ENCODE measurements at places on chromosomes 13 and 19.

DNA sequence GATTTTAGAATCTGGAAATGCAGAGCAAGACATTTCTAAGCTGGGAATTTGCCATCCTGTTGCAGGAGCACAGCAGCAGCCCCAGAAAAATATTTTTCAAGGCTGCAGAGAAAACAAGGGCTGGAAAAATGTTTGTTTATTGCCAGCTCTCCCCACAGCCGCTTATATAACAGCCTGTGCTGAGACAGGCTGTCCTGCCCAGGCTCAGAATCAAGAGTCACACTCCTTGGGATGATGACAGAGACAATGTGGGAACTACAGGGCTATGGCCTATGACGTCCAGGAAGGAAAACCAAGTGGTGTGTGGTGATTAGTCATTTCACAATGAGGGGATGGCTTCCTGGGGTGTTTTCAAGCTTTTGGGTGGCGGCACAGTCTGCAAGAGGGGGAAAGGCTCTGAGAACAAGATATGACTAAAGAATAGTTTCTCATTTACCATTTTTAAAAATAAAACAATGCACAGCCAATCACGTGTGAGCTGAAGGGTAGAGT is 136.3 kb upstream of the SERP2 start:
- DNase-seq = peak; percentile 85

DNA sequence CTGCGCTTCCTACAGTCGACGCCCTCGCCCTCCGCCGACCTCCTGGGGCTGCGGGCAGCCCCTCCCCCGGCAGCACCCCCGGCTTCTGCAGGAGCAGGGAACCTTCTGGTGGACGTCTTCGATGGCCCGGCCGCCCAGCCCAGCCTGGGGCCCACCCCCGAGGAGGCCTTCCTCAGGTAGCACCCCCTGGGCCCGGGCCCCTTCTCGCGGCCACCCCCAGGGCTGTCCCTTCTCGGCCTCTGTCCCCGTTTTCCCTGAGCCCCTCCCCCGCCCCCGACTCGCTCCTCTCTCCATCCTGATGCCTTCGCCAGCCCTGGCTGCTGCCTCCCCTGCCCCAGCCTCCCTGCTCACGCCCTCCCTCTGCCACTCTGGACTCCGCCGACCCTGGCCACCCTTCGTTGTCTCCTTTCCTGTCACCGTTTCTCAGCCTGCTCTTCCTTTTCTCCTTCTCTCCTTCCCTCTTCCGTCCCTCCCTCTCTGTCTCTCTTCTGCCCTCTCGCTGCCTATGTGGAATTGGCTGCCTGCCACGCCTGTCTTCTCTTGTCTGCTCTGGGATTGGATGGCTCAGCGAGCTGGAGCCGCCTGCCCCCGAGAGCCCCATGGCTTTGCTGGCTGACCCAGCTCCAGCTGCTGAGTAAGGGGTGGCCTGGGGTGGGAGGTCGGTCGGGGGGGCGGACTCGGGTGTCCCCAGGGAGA is 11.0 kb downstream of the FUZ start:
- DNase-seq = no peak

DNA sequence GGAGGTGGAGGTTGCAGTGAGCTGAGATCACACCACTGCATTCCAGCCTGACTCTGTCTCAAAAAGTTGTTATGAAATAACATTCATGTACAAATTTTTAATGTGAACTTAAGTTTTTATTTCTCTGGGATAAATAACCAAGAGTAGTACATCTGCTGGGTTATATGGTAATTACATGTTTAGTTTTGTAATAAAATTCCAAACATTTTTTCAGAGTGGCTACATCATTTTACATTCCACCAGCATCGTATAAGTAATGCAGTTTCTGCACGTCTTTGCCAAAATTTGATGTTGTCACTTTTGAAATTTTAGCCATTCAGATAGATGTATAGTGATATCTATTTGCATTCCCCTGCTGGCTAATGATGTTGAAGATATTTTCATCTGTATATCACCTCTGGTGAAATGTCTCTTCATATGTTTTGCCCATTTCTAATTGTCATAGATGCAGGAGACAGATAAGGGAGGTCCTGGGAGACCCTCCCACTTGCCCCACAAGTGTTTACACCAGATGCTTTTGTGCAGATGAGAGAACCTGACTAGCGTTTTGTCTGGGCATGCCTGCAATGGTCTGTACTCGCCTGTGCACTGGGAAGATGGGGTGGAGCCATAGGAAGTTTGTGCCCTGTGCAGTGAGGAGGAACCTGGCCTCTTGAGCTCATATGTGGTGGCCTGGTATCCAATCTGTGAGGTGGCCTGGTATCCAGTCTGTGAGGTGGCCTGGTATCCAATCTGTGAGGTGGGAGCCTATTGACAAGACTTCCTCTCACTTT is 12.7 kb upstream of the KBTBD6 start:
- no peak for DNase-seq

DNA sequence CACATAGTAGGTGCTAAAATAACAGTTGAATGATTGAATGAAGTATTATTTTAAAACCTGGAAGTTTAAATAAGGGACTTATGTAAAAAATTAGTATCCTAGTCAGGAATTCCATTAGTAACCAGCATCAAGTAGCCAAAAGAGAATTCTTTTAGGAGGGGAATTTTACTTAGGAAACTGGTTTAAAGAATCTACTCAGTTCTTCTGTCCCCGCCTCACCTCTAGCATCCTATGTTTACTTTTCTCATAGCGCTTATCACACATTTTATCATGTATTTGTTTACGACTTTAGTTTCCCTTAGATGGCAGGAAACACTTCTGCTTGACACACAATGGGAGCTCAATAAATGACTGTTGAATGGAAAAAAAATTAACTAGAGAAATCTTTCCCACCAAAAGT is 229.0 kb downstream of the KLF5 start:
- DNase-seq = no peak

DNA sequence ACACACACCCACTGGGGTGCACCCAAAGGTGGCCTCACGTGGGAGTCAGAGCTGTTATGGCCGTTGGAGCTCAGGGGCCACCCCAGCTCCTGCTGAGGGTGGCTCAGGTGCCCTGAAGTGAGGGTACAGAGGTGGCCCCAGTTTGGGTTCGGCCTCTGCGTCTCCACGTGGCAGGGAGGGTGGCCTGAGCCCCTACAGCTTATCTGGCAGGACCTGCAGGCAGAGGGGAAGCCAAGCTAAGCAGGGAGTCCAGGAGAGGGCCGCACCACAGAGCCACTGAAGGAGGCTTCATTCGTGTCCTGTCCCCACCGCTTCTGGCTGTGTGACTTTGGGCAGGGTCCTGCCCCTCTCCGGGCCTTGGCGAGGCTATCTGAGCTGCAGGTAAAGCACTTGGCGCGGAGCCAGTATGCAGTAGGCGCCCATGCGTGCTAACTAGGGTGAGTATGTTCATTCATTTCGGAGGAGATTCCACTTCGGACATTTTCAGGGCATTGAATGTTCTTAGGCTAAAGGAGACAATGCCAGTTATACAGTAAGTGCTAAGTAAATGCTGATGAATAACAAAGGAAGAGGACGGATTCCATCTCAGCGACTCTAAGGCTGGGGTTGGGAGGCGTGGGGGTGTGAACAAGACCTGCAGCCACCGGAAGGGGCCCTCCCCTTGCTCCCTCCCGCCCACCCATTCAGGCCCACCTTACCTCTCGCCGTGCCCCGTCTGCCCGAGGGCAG is 4.9 kb downstream of the REX1BD start:
- no peak for DNase-seq

Data from GDM1 (cell line).